ENCODE measurements at places on chromosomes 4 and X.

- no peak for DNase-seq
Measured at GRCh38 chr4:8185930-8186329, 13.2 kb upstream of the SH3TC1 start.

GRCh38 chrX:71315917-71316316, 14.4 kb downstream of the ITGB1BP2 start:
- DNase-seq, result no peak

DNA sequence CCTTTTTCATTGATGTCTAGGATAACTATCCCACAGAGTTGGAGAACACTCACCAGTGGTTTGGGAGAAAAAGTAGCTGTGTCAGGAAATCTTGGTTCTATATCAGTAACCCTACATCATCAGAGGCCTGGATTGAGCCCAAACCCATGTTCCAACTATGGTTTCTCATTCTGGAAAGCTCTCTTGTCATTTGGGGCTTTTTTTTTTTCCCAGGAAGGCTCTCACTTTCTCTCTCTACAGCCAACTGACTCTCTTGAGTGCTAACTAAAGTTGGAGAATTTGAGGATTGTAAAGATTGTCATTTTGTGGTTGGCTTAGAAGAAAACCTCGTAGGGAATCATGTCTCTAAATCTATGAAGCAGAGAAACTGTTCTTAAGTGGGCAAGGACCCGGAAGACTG, 228.2 kb upstream of the DIPK2B start:
- DNase-seq, result no peak

GRCh38 chr4:2338754-2339457, 77.0 kb upstream of the MXD4 start:
- peak; percentile 41 for DNase-seq

GRCh38 chrX:43745938-43746721, 90.0 kb downstream of the MAOA start:
- DNase-seq, result no peak

DNA sequence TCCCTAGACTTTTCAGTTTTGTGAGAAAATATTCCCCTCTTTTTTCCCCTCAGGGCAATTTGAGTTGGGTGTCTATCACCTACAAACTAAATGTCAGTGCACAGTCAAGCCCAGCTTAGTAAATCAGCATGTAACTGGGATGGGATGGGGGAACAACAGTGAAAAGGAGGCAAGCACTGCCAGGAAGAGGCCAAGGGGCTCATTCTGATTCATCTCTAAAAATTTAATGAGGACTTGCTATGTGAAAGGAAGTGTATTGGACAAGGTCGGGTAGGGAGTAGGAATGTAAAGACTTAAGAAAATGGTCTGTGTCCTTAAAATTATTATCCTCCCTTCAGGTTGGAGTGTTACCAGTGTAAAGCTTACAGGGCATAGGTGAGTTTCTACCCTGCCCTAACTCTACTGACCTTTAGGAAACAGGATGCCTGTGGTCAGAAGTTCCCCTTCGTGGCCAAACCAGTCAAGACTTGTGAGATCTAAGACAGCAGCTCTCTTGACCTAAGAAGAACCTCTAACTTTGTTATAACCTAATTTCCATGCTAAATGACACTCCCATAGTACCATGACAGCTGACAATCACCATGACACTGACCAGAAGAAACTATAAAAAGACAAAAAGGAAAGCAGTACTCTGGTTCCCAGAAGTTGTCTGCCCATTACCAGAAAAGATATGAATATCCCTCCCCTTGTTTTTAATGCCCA, 194.4 kb upstream of the LDB2 start:
- DNase-seq, result no peak

DNA sequence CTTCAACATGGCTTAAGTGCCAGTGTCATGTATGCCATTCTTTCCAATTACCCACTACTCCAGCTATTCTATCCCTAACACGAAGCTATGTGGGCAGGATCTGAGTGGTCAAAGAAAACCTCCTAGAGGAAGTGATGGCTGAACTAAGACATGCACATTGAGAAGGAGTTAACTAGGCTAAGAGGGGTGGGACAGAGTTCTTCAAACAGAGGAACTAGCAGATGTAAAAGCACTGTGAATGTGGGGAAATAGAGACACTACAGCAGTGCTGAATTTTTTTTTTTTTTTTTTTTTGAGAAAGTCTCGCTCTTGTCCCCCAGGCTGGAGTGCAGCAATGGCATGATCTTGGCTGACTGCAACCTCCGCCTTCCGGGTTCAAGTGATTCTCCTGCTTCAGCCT, 6.2 kb downstream of the JCHAIN start:
- no peak for DNase-seq

- no peak for DNase-seq
Measured at GRCh38 chr4:38765382-38765781, 17.4 kb downstream of the TLR10 start.

GRCh38 chr4:110641218-110641617, 18.3 kb upstream of the PITX2 start:
- DNase-seq, result no peak

DNA sequence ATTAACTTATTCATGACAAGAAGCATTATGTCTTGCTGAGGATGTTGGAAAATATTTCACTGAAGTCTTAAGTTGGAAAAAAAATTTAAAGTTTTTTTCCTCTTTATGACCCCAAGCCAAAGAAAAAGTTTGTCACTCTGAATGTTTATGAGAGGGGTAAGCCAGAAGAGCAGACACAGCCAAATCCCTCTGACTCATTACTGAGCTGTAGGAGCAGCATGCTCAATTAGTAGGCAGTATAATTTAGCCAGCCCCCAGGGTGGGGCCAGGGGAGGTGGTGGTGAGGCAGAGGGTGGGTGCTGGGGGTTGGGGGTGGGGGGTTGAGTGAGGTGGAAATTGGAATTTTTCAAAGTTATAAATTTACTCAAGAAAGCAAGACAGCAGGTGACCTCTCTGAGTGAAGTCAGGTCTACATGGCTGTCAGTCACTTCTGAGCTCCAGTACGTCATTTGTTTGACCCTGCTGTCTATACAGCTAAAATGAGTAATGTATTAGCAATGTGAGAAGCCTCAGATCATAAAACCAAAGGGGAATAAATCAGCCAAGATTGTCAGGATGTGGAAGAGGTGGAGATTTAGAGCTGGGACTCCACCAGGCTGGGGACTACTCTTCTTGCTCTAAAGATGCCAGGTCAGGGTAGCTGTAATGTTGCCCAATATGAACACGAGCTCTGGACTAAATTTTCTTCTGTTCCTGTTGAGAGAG, 98.8 kb upstream of the NDP start:
- no peak for DNase-seq

GRCh38 chrX:47030339-47030738, 47.9 kb upstream of the RGN start:
- no peak for DNase-seq

GRCh38 chr4:105092356-105092755, 54.3 kb upstream of the TET2 start:
- no peak for DNase-seq

DNA sequence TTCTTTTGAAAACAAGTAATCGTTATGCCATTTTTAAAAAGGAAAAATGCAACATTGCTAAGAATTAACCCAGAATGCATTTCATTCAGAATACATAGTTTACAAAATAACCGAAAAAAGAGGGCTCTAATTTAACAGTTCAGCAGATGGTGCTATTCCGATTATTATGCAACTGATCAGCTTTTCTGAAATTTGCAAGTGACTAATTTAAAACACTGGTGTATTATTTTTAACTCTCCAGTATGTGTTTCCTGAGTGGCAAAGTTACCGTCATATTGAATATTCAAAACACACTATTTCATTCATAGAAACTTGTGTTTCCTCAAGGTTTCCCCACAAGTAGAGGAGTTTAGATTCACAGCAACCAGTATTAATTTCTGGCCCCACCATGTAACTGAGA, 21.1 kb downstream of the ZBTB49 start:
- DNase-seq, result no peak

DNA sequence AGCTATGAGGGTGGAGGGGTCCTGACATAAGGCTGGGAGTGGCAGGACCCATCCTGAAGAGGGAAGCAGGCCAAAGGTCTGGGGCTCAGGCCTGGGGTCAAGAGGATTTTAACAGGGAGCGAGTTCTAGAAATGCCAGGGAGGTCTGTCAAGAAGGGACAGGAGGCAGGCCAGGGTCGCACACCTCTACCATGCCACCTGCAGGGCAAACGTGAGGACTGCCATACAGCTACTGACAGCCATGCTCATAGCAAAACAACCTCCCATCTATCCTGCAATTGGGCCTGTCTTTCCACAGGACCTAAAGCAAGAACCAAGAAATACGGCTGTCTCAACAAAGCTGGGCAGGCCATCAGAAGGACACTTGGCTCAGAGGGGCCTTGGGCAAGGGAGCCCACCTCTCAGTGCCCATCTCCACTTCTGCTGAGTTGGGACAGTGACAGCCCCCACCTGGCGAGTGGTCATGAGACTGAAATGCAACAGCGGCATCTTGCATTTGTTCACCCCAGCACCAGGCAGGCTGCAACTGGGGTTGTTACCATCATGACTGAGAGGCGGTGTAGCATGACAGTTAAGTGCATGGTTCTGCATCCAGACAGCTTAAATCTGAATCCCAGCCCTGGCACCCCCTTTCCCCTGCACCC, 92.7 kb downstream of the WFS1 start:
- no peak for DNase-seq

DNA sequence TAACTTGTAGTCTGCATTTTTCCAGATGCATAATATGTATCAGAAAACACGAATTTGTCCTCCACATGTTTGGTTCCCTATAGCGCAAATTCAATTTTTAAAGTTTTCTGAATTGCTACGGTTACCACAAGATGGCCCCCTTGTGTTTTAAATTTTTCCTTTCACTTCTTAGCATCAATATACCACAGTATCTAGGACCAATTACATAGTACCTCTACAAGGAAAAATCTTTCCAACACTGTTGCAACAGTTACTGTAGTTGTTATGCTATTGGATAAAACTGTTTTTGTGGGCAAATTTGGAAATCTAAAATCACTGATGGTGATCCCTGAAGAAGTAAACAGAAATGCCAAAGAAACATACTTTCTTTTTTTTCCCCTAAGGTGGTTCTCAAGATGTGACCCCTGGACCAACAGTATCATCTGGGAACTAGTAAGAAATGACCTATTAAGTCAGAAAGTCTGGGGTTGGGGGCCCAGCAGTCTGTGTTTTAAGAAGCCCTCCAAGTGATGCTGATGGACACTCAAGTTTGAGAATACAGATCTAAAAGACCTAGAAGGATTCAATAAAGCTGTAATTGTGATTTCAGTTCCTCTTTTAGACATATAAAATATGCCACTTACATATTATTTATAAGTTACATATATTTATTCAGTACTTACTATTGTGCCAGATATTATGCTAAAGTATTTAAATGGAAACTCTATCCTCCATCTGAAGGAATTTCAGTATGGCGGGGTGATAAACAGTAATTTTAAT, 3.1 kb downstream of the ZGRF1 start:
- DNase-seq, result no peak

DNA sequence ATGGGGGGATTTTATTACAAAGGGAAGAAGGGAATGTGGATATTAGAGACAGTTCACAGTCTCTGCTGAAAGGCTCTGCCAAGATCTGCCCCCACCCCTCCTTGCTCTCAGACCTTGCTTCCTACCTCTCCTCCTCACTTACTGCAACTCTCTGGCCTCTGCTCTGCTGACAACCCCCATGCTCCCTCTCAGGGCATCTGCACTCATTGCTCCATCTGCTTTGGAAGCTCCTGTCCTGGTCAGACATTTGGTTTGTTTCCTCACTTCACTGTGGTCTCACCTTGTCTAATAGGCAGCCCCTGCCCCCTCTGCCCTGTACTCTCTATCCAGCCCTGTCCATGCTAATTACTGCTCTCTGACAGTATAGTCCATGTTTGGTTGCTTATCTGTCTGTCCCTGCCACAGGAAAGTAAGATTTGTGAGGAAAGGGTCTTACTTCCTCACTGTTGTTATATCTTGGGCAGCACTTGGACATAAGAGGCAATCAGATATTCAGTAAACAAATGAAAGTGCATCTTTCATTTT, 189.3 kb downstream of the PTTG2 start:
- no peak for DNase-seq

- no peak for DNase-seq
Measured at GRCh38 chrX:1134156-1134555, 78.3 kb downstream of the CRLF2 start.

DNA sequence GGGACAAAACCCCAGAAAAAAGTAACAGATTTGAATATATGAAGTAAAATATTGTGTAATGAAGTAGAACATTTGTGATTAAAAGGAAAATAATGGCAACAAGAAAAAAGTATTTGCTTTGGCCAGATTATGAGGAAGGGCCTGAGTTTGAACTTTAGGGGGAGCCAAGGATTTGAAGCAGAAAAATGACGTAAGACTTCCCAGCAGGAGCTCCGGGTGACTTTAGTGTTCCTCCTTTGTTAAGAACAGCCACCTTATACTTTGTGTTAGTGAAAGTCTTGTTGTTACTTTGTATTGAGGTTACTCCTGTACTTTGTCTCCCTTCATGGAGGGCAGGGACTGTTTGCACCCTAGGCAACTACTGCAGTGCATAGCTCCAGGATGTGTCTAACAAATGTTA, 41.1 kb downstream of the DCUN1D4 start:
- no peak for DNase-seq

GRCh38 chr4:38034986-38035882, 75.0 kb downstream of the PTTG2 start:
- no peak for DNase-seq

DNA sequence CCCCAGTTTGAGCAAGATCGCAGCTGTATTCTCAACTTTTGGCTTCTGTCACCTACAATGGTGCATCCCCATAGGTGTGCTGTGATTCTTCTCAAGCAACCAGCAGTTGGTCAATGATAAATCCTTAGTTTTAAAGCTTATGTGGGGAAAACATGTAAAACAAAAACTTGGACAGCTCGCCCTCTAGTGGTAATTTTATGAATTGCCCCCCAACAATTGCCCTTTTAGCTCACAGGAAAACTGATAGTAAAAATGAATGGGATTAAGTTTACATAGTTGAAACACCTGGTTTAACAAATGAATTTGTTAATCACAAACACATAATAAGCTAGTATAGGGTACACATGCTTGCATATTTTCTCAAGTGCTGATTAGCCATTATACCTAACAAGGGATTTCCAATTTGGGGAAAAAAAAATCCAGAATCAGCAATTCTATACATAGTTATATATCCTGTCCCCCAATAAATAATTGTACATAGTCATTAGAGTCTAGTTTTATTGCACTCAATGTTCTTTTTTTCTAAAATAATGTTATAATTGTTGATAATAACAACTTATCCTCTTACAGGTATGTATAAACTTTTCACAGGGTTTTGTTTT, 30.1 kb downstream of the TEX13A start:
- no peak for DNase-seq

- DNase-seq, result no peak
Measured at GRCh38 chr4:47184083-47184482, 152.7 kb downstream of the GABRB1 start.

DNA sequence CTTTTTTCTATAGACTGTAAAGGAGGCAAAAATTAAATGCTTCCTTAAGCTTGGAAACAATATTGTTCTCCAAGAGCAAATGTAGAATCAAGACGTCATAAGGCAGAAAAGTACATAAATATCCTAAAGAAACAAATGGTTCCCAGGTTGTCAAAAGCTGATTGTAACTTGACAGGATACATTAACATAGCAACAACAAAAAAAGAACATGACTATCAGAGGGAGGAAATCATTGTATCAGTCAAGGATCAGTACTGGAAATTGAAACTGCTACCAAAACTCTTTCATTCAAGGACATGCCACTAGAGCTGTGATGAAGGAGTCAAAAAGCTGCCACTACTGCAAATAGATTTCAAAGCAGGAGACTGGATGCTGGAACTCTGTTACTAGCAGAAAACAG, 168.3 kb downstream of the BTC start:
- DNase-seq, result no peak

Measured in left forelimb (tissue), 1 donor.